NCI-H1092 treated with DMSO at 0.1 percent for 48 hours (cell line): ENCODE measurements at places on chromosomes 7 and 10.

- peak; percentile 60 for DNase-seq
Measured at GRCh38 chr7:5594616-5595544, 171.2 kb upstream of the TNRC18 start.

DNA sequence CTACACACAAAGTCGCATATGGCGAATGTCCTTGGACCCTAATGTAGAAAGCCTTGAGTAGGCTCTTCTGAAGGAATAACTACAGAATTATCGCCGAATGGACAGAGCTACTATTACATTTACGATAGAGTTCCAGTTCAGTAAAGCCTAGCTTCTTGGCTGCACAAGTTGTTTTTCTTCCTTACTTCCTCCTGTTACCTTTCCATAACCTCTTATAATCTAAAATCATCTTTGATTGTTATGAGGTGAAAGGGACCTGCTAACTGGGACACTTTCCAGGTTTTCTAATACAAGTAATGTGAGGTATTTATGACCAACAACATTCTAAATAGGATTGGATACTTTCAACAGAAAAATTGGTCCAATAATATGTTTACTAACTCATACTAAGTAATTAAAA lies 31.2 kb downstream of the MACC1 start:
- no peak for DNase-seq

- DNase-seq: no peak
Measured at GRCh38 chr7:130137207-130137606, 66.9 kb downstream of the KLHDC10 start.

DNA sequence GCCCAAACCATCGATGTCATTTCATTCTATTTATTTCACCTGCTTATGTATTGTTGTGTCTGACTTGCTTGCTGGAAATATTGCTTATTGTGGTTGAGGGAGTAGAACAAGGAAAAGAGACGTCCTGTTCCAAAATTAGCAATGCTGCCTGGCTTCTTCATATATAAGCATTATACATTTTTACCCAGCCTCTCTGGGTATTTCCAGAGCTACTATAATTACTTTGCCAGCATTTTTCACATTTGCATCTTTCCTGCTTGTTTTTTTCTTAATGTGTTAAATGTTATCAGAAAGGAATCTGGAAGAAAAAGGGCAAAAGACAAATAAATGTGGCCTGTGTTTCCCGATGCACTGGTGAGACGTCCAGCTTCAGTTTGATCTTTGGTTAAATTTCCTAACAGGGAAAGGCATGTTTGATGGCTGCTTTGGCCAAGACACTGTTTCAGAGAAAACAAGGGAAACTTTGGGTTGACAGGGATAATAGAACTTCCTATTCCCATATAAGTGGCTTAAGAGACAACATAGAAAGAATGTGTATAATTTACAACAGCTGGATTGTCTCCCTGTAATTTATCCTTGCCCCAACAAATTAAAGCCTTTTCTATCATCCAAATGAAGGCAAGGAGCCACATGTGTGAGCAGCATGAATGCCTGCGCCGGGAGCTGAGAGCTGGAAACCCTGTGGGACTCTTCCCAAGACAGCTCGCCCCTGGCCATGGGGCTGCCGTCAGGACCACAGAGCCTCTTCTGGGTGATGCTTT lies 671.1 kb upstream of the CELF2 start:
- no peak for DNase-seq

DNA sequence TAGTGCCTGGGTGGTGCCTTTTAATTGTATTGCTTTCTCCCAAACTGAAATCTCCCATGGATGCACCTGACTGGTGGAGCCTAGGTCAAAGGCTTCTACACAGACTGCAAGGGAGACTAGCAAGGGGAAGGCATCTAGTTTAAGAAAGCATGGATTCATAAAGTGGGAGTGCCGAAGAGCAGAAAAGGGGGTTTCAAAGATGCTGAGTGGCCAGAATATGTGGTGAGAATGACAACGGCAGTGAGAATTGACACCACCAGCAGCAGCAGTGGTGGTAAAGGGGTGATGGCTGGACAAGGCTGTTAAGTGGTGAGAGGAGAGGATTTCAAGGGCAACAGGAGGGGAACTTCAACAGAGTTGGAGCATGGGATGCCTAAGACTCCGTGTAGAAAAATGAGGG lies 36.7 kb downstream of the LSMEM1 start:
- DNase-seq: no peak

- no peak for DNase-seq
Measured at GRCh38 chr7:110646804-110647203, 444.1 kb upstream of the LRRN3 start.

GRCh38 chr7:41747961-41748360 lies 45.1 kb upstream of the INHBA start:
- no peak for DNase-seq

- DNase-seq: no peak
Measured at GRCh38 chr10:99487125-99487807, 45.5 kb upstream of the NKX2-3 start.

- no peak for DNase-seq
Measured at GRCh38 chr7:39606352-39606751, 17.0 kb upstream of the RALA start.

- no peak for DNase-seq
Measured at GRCh38 chr10:116602648-116603400, 12.1 kb downstream of the PNLIPRP1 start.

- DNase-seq: no peak
Measured at GRCh38 chr10:24465124-24465874, 256.4 kb downstream of the KIAA1217 start.

- DNase-seq: no peak
Measured at GRCh38 chr10:111126077-111126476, 49.2 kb downstream of the ADRA2A start.

GRCh38 chr7:54116956-54117355 lies 425.2 kb upstream of the VSTM2A start:
- DNase-seq: no peak

GRCh38 chr7:69403169-69403568 lies 195.1 kb upstream of the AUTS2 start:
- peak; percentile 28 for DNase-seq

DNA sequence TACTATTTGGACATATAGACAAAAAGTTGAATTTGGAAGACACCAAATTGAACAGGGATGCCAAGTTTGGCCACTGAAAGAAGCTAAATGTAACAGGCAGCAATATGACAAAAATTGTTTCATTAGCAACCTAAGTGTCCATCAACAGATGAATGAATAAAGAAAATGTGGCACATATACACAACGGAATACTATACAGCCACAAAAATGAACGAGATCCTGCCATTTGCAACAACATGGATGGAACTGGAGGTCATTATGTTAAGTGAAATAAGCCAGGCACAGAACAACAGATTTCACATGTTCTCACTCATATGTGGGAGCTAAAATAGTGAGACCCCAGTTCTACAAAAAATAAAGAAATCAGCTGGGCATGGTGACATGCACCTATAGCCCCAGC lies 43.8 kb downstream of the NEBL start:
- DNase-seq: no peak

- no peak for DNase-seq
Measured at GRCh38 chr10:6140141-6140841, 51.5 kb downstream of the RBM17 start.

GRCh38 chr10:33476757-33477273 lies 142.3 kb upstream of the NRP1 start:
- DNase-seq: peak; percentile 8

GRCh38 chr7:100546926-100547800 lies 8.2 kb downstream of the AGFG2 start:
- DNase-seq: peak; percentile 84

DNA sequence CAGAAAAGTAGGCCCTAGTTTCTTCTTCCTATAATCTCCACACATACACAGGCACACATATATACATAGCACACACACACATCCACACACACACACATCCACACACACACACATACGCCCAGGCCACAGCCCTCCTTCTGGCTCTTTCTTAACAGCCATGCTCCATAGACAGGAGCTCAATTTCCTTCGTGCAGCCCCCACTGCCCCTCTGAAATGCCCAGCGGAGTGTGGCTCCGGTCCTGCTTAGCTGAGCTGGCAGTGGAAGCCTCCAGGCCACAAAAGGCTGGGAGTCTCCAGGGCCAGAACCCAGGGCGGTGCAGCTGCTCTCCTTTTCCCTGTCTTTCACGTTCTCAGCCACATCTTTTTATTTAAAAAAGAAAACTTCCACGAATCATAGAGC lies 282.9 kb upstream of the IGFBP3 start:
- DNase-seq: no peak

GRCh38 chr10:19658622-19659233 lies 157.5 kb upstream of the PLXDC2 start:
- no peak for DNase-seq

- no peak for DNase-seq
Measured at GRCh38 chr7:24604630-24605029, 31.4 kb downstream of the PALS2 start.

- no peak for DNase-seq
Measured at GRCh38 chr7:39592586-39592985, 26.4 kb downstream of the YAE1 start.

DNA sequence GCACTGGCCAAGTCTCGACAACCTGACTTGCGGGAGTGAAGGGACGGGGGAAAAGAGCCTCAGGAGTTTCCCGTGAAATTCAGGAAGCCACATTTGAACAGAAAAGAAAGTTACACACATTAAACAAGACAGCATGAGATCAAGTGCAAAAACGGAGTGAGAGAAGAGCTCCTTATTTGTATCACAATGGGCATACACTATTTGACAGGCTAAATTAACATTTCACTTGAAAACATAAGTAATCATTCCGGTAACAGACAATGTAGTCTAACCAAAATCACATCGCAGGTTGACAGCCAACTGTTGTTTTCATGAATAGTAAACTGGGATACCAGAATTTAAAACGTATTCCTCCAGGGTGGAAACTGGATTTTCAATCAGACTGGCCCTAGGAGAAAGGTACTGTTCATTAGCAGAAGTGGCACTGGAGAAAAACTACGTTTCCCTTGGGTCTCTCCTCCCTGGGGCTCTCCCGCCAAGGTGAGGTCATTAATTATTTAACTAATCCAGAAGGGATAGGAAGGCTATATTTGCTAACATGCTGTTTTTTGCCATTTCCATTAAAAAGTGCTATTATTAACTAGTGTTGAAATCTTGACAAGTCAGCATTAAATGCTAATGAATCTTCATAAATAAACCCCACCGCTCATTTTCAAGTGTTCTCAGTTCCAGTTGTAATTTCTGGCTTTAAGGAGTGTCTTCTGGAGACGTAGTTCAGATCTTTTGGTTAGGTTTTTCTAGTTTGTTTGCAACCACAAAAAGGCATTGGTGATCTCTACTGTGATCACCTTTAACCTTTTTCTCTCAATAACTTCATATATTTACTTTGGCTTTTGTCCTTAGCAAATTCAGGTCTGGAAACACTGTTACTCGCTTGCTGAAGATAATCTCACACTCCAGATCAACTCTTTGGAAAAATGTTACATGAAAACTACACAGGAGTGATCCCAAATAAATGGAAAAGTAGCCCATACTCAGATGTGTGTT lies 25.1 kb downstream of the RHEB start:
- no peak for DNase-seq

- DNase-seq: no peak
Measured at GRCh38 chr7:15967551-15967950, 281.1 kb upstream of the MEOX2 start.

- no peak for DNase-seq
Measured at GRCh38 chr10:117318909-117319308, 56.3 kb downstream of the PDZD8 start.

GRCh38 chr7:127107601-127108007 lies 145.1 kb downstream of the GRM8 start:
- peak; percentile 35 for DNase-seq

DNA sequence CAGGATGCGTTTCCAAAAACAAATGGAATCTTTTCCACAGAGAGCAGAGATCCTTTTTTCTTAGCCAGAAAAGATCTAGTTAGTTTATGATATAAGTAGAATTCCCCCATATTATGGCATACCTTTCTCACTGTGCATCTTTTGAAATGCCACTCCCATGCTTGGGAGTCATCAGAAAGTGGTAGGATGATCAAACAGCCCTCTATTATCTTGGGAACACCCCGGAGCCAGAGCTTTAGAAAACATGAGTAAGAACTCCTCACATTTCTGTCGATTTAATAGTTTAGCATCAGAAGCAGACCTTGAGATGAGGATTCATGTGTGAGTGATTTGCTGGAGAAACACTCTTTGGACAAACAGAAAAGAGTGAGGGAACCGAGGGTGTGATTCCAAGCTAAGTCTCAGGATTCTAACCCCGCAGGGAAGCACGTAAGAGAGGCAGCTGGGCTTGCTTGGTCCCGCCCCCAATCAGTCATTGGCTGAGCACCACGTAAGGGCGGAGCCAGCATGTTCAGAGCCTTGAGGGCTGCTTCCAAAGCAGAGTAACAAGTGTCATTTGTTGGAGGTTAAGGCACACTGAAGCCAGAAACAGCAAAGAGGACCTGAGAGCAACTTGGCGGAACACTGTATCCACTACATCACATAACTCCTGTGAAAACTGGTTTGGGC lies 43.7 kb upstream of the NXPH1 start:
- DNase-seq: no peak

- DNase-seq: no peak
Measured at GRCh38 chr10:4650582-4650981, 175.4 kb upstream of the AKR1E2 start.

DNA sequence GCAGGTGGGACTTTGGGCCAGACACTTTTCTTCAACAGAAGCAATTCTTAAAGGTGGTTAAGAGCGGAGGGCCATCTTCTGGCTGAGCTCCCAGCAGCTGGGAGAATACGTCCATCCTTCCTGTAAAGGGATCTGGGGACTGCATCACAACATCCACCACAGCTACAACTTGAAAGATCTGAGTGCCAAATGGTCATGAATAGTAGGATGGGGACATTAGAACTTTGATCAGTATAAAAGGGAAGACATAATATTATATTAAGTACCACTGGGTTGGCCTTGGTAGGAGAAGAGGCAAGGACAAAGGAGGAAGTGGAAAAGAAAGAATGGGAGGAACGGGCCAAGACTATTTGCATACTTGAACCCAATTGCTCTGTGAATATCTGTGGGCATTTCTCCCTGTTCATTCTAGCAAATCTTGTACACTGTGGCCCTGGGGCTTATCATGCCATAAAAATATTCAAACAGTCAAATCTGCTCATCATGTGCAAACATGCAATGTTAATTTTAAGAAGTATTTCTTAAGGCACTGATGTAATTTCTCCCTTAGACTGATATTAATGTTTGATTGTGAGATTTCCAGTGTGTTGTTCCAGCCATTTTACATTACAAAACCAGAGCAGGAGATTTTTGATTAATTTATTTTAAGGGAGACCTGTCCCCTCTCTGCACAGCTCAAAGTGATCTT lies 65.5 kb upstream of the CREB5 start:
- no peak for DNase-seq

GRCh38 chr10:79352035-79352877 lies 5.0 kb downstream of the PPIF start:
- no peak for DNase-seq
